Uterus (tissue), 4 donors: ENCODE measurements at places on chromosomes 11 and 22. TPM values are rescaled to one million over a fixed set of nuclear protein-coding genes. Genes with fewer than 3 reads are reported as not detected.

PARVA gene
- 188 TPM for total RNA-seq

DNA sequence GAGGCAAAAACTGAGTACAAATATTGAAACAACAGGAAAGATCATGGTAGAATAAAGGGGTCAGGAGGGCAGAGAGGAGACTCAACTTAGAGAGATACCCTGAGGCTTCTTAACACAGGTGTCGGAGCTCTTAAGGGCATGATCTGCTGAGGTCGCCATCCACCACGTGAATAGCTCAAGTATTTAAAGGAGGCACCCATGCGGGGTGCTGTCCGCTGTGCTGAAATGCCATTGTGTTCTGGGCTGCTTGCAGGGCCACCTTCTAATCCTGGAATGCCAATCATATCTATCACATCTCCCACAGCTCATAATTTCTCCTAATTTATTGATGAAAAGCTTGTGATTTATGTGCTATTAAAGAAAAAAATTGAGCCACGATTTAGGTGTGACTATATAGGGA lies 90.2 kb downstream of the SEZ6L start:
- no peak overlapping the region for H3K27ac ChIP-seq
- no peaks in the 10 kb centered on the region for H3K4me1 ChIP-seq
- H3K4me3 ChIP-seq: no peak overlapping the region
- H3K27me3 ChIP-seq: no peaks in the 10 kb centered on the region
- no peak for DNase-seq

DEUP1 gene
- total RNA-seq: not detected

FGF3 gene
- not detected for total RNA-seq

MUC2 gene
- total RNA-seq: not detected

ACTN3 gene
- not detected for total RNA-seq

DNA sequence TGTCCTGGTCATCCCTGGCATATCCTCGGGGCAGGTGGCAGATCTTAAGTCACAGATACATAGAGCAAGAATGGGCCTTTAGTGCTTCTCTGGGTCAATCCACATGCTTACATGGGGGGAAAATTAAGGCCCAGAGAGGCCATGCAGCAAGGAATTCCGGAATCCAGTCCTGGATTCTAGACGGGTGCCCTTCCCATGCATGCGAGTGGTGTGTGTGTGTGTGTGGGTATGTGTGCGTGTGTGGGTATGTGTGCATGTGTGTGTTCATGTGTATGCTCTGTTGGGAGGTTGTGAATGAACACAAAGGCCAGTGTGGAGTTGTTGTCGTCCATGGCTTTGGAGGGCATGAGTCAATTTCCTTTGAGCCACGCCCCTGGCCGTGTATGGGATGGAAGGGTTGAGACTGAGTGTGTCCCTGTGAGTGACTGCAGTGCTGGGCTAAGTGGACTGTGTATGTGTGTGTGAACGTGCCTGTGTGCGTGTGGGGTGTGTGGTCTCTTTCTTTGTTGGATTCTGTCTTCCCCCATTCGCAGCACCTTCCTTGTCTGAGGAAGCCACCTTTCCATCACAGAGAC lies 33.4 kb upstream of the EIF3D start:
- no peak for DNase-seq
- H3K4me3 ChIP-seq: no peak overlapping the region
- H3K36me3 ChIP-seq: no peaks in the 10 kb centered on the region
- H3K27ac ChIP-seq: no peak overlapping the region
- H3K27me3 ChIP-seq: peaks cover 6% of the 10 kb centered on the region

OLFML1 gene
- total RNA-seq: 19.0 TPM

GRCh38 chr11:76616676-76617552 lies 53.6 kb downstream of the LRRC32 start:
- H3K27ac ChIP-seq: peak overlapping the region; percentile 84
- no peaks in the 10 kb centered on the region for H3K27me3 ChIP-seq
- H3K4me3 ChIP-seq: no peak overlapping the region
- no peak for DNase-seq
- H3K36me3 ChIP-seq: no peaks in the 10 kb centered on the region

- H3K27ac ChIP-seq: no peak overlapping the region
Measured at GRCh38 chr11:45580399-45580798, 85.0 kb downstream of the CHST1 start.

DNA sequence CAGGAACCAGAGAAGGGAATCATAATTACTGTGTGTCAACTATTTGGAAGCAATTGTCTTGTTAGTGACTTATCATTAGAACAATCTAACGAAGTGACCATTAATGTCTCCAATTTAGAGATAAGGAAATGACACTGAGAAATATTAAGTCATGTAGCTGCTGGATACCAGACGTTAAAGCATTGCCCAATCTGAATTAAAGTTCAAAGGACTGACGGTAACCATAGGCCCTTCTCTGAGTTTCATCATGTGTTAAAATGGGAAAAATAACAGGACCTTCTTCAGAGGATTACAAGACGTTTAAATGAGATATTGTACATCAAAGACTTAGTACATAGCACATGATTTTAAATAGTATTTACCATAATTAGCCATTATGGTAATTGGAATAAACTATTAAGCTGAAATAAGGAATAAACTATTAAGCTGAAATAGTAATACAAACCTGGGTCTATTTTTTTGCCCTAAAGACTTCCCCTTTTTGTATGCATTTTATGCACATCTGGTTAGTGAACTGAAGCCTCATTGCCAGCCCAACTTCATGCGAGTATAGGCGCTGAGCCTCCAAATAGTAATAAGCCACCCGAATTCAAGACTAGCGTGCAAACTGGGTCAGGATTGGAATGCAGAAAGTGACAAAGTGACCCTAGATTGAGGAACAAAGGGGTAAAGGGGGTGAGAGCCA lies 41.0 kb downstream of the GLYATL1 start:
- no peak overlapping the region for H3K27ac ChIP-seq
- no peak for DNase-seq
- no peaks in the 10 kb centered on the region for H3K27me3 ChIP-seq
- H3K36me3 ChIP-seq: no peaks in the 10 kb centered on the region

CD3E gene
- not detected for total RNA-seq

DNA sequence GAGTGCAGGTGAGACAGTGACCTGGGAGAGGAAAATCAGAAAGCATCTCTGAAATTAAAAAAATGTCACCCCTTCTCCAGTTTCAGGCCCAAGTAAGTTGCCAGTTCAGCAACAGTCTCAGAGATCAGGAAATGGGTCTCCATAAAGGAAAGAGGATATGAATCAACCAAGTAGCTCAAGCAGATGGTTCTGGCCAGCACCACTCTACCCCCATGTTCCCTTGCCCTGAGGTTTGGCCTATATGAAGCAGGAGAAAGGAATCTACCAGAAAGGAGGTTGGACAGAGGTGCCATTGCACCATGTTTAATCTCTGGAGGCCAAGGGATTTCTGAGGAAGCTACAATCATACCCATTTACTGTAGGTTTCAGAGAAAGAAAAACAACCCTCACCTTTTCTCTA lies 7.7 kb downstream of the FZD4 start:
- peaks cover 5% of the 10 kb centered on the region for H3K4me1 ChIP-seq
- no peaks in the 10 kb centered on the region for H3K36me3 ChIP-seq
- H3K27ac ChIP-seq: peak overlapping the region; percentile 4
- no peak overlapping the region for H3K4me3 ChIP-seq
- no peaks in the 10 kb centered on the region for H3K27me3 ChIP-seq

RHOD gene
- 10.0 TPM for total RNA-seq

C11orf16 gene
- not detected for total RNA-seq
